ENCODE measurements at places on chromosomes 4 and X.

DNA sequence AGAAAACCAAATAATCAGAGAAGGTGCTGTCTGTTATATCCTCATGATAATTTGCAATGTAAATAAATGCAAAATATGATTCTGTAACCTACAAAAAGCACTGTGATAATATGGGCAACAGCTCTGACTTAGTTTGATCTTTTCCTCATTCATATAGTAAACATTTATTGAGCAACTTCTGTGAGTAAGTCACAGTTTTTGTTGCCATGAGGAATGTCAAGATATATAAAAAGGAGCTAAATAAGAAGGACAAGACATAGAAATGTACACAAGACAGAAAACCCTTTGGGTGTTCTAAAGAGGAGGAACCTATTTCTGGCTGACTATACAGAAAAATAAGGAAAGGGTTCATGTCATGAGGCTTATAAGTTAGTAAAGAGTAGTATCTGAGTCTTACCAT is 44.3 kb downstream of the ARSJ start:
- DNase-seq = no peak

DNA sequence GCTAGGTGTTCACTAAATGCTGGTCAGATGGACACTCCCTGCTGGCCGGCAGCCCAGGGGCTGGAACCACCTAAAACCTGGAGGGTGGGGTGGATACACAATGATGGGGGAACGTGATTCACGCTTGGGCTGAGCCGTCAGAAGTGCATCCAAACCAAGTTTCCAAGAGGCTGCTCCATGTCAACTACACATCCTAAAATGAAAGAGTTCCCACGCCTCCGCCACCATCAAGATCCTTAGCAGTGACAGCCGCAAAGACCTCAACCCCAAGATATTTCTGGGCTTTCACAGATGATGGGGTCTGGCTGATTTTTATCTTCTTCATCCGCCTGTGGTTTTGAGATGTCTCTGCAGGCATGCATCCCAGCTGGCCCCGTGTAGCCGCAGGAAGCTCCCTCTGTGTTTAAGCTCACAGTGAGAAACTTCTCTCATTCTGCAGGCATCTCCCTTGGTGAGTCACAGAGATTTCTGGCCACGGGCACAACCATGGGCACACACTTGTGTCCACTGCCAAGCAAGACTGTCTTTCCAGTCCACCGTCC is 84.4 kb downstream of the HTRA3 start:
- no peak for DNase-seq

DNA sequence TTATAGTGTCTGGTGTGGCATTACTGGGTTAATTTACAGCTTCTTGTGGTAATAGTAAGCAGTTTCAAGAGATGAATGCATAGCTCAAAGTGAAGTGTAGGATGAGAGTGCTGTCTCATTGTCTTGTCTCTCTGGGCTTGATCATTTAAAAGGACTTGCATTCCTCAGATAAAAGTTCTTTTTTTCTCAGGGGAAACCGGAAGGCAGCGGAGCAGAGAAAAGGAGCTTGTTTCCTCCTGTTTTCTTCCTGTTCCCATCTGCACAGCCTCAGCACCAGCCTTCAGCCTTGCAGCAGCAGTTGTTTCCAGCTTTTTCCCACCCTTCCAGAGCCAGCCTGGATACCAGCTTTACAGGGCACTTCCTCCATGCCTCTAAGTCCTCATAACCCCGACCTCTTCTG is 61.4 kb upstream of the LGI2 start:
- no peak for DNase-seq

GRCh38 chrX:85429066-85429465 is 49.6 kb upstream of the POF1B start:
- DNase-seq = no peak

- DNase-seq = no peak
Measured at GRCh38 chr4:27844376-27844775, 983.7 kb downstream of the STIM2 start.

GRCh38 chrX:12934850-12935249 is 28.4 kb downstream of the TLR8 start:
- DNase-seq = no peak

DNA sequence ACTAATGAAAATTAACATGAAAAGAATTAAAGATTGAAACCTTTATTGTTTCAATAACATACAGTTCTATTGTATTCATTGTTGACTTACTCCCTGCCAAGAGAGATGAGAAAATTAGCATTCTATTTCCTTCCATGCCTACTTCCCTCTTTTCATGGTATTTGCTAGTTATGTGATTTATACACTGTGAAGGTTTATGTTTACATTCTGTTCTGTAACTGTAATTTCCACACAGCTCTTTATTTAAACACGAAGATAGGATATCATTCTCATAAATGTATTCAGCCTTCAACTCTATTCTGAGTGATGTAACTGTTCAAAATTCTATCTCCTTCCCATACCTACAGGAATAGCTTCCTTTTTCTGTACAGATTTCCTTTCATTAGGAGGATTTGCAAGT is 6.6 kb downstream of the CCDC110 start:
- DNase-seq = no peak

DNA sequence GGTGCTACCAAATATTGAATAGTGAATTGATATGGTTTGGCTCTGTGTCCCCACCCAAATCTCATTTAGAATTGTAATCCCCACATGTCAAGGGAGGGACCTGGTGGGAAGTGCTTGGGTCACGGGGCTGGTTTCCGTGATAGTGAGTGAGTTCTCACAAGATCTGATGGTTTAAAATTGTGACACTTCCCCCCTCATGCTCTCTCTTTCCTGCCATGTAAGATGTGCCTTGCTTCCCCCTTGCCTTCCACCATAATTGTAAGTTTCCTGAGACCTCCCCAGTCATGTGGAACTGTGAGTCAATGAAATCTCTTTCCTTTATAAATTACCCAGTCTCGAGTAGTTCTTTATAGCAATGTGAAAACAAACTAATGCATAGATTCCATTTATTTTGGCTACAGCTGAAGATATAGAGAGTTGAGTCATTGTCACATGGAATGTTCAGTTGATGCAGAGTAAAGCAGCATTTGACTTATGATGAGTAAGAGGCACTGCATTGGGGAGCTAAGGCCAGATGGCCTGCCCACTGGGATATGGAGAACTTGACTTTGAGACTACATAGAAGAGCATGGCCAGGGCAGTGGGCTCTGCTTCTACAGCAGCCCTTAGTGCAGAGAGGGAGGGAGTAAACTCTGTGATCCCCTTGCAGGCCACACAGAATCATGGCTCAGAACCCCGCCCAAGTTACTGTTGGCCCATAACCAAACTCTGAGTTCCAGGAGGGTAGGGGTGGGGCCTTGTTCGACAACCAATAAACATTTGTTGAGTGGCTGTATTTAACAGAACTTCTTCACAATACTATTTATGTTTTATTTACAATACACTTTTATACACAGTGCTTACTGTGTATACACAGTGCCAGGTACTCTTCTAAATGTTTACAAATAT is 34.2 kb downstream of the RAI2 start:
- DNase-seq = no peak

- no peak for DNase-seq
Measured at GRCh38 chr4:56128213-56128612, 179.5 kb downstream of the CEP135 start.

GRCh38 chr4:56183344-56183959 is 203.8 kb downstream of the AASDH start:
- no peak for DNase-seq

DNA sequence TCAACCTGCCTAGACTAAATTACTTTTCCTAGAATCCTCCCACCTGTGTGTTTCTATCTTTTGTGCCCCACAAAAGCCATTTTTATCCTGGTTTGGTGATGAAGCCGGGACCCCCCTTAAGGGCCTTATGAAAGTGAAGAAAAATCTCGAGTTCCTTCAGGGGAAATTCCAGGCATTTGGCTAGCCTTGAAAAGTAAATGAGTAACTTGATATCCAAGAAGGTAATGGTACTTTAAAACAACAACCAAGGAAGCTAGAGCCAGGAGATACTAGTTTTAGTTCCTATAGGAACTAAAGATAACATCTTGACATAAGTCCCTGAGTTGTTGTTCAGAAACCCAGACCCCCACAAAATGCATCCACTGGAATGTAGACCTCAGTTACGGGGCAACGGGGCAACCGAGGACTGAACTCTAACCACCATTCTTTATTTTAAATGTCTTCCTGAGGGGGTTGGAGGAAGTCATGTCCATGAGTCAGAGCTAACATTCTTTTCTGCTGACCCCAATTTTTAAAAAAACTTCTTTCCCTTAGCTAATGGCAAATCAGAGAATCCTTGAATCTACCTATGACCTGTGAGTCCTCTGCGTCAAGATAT is 73.9 kb downstream of the VCX3A start:
- DNase-seq = no peak

GRCh38 chr4:89009115-89009514 is 47.9 kb downstream of the FAM13A start:
- no peak for DNase-seq

- DNase-seq = no peak
Measured at GRCh38 chr4:153369021-153369420, 24.5 kb downstream of the MND1 start.

DNA sequence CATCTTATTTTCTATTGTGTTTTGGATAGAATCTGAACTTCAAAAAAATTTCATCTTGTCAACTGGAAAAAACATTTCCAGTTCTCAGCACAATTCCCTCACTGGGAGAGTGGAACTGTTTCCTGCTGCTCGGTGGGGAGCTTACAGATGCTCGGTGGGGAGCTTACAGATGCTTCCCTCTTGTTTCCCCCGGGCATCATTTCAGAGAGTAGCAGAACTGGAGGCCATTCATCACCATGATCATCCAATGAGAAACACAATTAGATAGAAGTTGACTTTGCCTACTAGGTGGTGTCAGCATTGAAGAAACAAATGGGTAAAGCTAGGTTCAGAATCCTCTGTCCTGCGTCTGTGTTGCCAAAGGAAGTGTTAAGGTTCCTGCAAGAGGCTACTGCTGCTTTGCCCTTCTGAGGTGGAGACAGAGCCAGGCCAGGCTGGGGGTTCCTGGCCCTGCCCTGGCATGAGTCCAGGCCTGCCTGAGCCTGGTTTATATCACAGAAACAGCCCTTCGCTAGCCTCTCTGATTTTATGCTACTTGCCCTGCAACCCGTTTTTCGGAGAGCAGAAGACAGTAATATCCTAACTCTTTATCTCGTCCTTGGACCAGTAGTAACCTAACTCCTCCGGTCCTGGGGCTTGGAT is 70.6 kb downstream of the TAPT1 start:
- DNase-seq = no peak

- no peak for DNase-seq
Measured at GRCh38 chr4:172662113-172662512, 506.5 kb upstream of the GALNT7 start.

DNA sequence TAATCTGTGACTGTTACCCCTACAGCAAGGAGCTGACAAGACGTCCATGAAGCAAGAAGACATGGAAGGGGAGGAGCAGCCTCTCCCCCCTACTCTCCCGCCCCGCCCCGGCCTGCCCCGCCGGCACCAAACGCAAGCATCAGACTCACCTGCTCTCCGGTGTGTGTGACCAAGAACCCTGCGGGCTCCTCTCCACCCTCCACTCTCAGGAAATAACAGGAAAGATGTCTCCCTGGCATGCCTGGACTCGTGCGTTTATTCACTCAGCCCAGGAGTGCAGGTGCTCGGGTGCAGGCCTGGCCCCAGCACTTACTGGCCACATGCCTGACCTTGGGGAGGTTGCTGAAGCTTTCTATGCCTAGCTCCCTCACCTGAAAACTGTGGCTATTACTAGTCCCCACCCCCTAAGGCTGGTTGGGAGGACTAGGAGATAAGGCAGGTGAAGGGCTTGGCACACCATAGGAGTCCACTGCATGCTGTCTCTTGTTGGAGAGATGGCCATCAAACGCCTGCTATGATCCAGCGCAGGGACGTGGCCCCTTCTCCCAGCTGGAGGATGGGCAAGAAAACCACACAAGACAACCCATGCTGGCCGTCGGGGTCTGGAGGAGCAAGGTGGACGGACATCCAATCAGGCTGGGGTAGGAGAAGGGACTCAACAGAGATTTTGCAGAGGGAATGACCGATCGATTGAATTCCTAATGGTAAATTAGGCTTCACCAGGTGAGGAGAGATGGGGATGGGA is 34.9 kb upstream of the CLDN24 start:
- no peak for DNase-seq

- no peak for DNase-seq
Measured at GRCh38 chrX:107541244-107541643, 87.1 kb upstream of the PRPS1 start.

GRCh38 chr4:56320293-56320692 is 67.0 kb downstream of the AASDH start:
- DNase-seq = no peak

GRCh38 chr4:21490682-21491081 is 457.9 kb downstream of the KCNIP4 start:
- DNase-seq = no peak

- no peak for DNase-seq
Measured at GRCh38 chrX:115190636-115191489, 1.7 kb downstream of the RBMXL3 start.

DNA sequence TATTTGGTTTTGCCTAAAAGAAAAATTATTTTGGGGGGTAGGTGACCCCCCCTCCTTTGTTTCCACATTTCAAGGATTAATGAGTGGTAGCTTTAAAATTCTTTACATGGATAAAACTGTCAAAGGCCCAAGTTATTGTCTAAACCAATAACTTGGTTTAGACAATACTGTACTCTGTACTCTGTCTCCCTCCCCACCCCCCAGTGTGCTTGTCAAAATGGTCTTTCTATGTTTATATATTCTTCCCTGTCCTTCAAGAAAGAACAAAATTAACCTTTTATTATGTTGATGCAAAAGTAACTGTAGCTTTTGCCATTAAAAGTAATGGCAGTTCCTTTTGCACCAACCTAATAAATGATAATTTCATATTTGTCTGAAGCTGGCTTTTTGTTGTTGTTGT is 9.5 kb upstream of the RGN start:
- no peak for DNase-seq

DNA sequence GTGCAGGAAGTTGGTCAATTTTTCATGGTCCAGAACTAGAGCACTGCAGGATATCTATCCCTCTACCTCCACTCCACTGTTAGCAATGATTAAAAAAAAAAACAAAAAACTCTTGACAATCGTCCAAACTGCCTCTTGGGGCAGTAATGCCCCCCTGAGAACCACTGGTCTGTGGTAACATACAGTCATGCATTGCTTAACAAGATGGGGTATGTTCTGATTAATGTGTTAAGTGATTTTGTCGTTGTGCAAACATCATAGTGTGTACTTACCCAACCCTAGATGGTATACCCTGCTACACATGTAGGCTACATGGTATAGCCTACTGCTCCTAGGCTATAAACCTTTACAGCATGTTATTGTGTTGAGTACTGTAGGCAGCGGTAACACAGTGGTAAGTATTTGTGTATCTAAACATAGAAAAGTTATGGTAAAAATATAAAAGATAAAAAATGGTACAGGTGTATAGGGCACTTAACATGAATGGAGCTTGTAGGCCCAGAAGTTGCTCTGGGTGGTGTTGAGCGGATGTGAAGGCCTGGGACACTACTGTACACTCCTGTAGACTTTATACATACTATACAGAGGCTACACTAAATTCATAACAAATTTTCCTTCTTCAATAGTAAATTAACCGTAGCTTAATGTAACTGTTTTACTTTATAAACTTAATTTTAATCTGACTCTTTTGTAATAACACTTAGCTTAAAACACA is 34.1 kb downstream of the ART3 start:
- no peak for DNase-seq
